ENCODE measurements at places on chromosomes 6 and 20.

DNA sequence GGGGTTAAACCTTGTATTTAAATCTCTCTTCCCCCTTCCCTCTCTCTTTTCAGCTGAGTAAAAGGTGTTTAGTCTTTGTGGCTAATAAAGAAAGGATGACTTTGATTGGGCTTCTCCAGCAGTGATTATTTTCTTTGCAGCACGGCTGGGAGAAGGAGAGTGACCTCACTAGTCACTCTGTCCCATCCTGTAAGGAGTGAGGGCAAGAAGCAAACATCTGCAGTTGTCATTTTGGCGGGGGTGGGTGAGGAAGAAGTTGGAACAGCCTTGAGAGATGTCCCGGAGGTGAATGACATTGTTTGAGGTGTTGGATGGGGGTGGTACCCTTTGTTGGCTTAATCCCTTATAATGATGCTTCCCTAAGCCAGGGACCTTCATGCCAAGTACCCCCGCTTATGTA, 223.6 kb downstream of the EYA2 start:
- no peak for DNase-seq

DNA sequence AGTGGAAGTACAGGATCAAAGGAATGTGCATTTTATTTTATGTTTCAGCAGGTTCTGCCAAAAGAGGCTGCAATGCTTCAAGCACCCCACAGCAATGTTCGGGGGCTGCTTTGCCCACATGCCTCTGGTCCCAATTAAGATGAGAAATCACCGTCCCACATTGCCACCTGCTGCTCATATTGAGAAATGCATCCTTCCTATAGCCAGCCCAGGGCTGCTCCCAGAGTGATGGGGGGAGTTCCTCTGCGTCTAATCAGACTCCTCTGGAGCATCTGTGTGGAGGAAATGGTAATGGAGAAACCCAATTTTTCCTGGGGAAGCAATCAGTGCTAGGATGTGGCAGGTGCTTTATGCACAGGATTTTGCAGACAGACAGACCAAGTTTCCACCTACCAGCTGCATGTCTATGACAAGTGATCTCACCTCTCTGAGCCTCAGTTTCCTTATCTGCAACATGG, 33.7 kb downstream of the PTGIS start:
- peak; percentile 43 for DNase-seq

DNA sequence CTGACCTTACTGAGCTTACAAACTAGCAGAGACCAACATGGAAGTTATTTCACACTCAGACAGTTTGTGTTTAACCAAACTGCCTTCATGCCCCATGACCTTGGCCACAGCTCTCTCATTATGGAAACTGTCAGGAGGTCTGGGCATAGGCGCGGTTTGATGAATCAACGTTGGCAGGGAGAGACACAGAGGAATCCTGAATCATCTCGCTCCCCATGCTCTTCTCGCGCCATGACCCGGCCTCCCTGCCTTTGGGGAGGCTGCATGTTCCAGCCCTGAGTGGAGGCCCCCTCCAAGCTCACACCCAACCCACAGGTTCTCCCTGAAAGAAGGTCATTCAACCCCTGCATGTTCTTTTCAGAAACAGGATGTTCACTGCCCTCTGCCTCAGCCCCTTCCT, 15.9 kb upstream of the GDAP1L1 start:
- no peak for DNase-seq

DNA sequence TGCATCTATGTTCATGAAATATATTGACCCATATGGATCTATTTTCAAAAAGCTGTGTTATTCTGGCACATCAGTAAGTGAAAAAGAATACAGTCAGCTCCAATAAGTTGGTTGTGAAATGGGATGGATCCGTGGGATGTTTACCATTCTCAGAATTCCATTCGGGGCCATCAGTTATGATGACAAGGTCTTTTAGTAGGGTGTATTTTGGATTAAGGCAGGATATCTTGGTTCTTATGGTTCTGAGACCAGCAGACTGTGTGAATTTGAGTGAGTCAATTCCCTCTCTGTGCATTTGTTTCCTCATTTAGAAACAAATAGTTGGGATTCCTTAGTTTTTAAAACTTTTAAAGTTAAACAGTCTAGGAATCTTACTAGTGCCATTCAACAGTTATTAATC, 287.4 kb downstream of the CD109 start:
- no peak for DNase-seq

GRCh38 chr6:31462964-31463870, 34.7 kb upstream of the MICB start:
- peak; percentile 87 for DNase-seq

GRCh38 chr20:24437196-24438082, 32.0 kb upstream of the SYNDIG1 start:
- DNase-seq: no peak

DNA sequence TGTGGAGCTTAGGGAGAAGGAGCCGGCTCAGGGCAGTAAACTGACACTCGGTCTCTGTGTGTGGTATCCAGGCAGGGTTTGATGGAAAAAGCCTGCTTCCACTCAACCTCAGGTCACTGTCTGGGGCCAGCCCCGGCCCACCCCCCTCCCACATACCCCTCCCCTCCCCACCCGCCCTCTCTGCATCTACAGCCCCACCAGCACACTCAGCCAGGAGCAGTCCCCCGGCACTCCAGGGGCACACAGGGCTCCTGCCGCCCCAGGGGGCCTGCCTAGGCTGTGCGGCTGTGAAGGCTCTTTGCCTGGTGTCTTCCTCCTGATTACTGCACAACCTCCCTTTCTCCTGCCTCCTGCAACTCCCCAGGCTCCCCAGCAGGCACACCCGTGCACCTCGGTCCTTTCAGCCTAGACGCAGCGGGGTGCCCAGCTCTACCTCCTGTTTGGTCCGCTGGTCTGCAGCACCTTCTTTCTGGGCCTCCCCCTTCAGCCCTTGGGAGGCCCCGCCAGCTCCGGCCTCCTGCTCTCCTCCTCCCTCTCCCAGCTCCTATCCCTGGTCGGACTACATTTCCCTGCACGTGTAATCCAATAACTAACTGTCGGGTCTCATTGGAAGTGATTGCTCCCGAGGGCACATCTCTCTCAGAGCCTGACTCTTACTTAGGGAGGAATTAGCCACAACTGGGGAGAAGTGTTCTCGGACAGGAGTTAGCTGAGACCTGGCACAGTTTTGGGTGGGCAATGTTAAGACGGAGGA, 1.3 kb upstream of the FOXF2 start:
- no peak for DNase-seq

DNA sequence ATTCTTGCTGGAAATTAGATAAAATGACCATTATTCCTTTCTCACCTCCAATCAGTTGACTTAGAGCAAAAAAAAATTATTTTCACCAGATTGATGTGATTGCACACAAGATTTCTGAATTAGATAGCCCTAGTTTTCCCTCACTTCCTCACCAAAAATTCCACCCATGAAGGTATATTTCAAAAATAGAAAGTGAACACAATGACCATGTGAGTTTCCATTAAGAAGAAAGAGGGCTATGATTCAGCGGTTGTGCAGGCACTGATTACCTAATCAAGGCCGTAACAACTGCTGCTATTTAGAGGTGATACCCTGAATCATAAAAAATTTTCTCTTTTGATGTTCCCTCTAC, 19.5 kb upstream of the RALGAPA2 start:
- no peak for DNase-seq

GRCh38 chr6:16630026-16630643, 131.1 kb downstream of the ATXN1 start:
- DNase-seq: no peak

DNA sequence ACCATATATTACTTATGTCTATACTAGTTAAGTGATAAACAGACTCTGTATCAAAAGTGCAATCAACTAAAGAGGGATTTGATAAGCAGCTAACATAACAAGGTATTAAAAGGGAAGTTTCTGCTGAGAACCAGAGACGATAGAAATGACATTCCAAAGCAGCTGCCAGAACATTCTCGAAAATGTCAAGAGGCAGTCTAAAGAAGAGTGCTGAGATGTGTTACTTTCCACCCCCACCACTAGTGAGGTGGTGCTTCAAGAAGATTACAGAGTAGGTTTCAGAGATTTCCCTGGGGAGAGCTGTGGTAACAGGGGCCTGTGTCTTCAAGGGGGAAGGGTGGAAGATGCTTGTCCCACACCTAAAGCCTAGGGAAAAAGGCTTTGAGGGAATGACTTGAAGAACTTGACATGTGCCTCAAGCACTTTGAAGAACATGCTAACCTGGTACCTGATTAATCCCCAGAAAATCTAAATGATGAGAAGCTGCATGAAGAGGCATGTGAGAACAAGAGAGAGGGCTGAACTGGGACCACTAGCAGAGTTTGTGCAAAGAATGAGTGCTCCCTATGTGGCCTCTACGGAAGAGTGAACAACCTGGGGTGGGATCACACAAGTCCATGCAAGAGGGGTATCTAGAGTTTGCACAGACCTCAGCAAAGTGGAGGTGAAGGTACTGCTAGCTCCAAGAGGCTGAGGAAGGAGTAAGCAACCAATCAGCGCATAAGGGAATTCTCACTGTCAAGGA, 5.0 kb downstream of the FAM184A start:
- no peak for DNase-seq

DNA sequence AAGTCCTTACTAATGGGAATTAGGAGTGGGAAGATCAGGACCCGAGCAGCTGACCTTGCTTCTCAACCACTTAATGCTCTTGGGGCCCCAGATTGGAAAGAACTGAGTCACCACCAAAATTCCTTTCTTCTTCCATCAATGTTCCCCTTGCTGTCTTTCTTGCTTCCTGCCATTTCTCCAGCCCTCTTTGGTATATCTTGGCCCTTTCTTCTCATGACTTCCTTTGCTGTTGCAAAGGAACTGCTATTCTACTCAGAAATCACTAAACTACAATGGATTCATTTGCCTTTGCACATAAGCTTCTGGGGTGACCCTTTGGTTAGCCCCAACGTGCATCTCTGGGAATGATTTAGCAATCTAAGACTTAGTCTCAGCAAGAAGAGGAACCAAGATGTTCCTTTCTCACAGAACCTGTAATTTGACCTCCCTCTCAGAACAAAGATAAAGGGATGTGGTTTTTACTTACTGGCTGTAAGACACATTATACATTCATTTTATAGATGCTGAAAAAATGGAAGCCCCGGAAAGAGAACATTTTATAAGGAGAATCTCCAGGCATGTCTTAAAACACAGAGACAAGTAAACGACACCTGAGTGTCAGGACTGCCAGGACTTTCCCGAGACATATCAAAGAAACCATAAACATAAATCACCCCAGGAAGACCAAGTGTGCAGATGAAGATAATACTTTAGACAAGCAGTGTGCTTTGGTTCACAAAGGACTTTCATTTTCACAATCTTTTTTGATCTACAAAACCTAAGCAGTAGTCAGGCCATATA, 99.0 kb upstream of the TNFAIP3 start:
- DNase-seq: no peak

DNA sequence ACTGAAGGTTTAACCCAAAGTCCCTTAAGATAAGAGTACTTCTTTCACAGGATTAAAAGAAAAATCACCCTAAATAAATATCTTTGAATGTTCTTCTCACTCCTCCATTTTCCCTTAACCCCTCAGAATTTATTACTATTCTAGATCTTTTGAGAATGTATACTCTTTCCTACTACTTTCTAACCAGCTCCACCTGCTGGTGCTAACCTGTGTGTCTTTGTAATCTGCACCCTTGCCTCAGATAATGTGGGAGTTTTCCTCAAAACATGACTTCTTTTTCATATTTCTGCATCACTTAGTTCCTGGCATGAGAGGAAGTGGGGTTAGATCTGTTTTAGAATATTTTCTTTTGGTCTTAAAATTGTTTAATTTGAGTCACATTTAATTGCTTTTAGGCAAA, 394.2 kb downstream of the BMP2 start:
- DNase-seq: no peak

- no peak for DNase-seq
These were observed 466.6 kb upstream of the AGPAT4 start for GRCh38 chr6:161740486-161740885.

- no peak for DNase-seq
These were observed 39.3 kb downstream of the SLC2A4RG start for GRCh38 chr20:63778857-63779256.

GRCh38 chr6:54419885-54420284, 111.6 kb downstream of the TINAG start:
- no peak for DNase-seq

- no peak for DNase-seq
These were observed 6.1 kb downstream of the NINL start for GRCh38 chr20:25579081-25579770.

- peak; percentile 39 for DNase-seq
These were observed at the start of gene LHFPL5 for GRCh38 chr6:35804996-35805736. TSS of gene LHFPL5 (plus strand) at chr6:35805352. CDS start at chr6:35805671, 319 bp downstream.

DNA sequence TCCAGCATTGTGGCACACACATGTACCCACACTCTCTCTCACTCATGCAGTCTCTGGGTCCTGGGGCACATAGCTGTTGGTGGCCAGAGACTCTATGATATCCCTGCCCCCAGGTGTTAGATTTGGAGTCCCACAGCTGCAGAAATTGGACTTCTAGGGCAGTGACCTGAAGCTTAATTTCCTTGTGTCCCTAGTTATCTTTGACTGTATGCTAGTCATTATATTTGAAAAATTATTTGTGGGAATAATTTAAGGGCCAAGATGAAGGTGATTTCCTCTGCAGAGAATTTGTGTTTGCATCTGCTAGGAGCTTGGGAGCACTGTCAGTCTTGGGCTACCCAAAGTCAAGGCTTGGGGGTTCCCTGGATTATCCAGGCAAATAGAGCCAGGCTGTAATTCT, 50.1 kb downstream of the ZBTB9 start:
- DNase-seq: no peak

DNA sequence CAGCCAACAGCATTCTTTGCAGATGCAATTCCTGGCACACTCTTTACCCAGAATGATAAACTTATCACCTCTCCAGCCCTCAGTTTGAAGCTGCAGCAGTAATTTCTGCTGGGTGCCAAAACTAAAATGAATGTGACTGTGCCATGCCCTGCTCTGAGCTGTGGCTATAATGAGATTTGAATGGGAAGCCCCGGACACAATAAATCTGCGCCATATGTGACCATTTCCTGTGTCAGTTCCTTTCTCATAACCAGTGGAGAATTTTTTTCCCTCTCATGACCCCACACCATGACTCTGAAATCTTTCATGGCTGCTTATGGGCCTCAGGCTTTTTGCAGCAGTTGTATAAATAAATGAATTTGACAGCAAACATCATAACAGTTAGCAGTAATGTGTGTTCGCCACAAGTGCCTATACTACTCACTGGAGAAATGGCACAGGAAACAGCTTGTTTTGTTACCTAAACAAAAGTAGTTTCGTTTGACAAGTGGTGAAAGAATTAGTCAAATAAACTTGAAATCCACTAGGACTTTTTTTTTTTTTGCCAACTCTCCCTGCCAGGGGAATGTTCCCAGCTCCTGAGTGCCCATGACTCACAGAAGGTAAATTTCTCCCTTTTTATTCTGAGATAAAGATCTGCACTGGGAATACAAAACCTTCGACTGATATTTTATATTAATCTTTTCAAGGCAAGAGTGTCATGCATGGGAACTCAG, 408.4 kb downstream of the PKHD1 start:
- no peak for DNase-seq

- DNase-seq: no peak
These were observed 17.8 kb upstream of the DCBLD1 start for GRCh38 chr6:117464700-117465099.
